Cerebellar nuclear complex (tissue), 1 donor: ENCODE measurements at places on chromosomes 1 and 21.

DNA sequence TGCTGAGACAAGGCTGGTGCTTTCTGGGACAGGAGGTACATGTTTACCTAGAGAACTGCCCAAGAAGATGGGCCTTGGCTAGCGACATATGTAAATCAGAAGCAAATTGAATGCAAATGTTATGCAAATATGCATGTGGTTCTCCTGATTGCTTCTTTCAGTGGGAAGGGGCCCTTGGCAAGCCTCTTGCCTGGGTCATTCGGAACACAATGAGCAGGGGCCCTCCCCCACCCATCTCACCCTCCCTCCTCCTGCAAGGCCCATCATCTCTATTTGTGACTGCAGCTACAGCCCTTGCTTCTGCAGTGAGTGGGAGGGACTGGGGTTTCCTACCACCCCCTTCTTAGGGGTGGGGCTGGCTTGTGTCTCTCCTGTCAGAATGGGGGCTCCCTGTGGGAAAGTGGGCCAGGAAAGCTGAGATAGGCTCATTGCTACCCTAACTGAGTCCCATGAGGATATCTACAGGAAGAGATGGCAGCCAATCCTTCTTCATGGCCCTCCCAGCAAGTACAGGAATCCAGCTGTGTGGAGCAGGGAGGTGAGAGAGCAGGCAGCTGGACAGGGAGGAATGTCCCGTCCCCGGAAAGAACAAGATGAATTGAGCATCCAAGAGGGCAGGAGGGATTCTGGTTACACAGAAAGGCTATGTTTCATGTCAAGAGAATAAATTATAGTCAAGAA is 31.0 kb downstream of the FOXD2 start:
- DNase-seq = no peak

GRCh38 chr21:22536509-22536908 is 1538.3 kb downstream of the NCAM2 start:
- no peak for DNase-seq

GRCh38 chr1:156833603-156834002 is 17.0 kb upstream of the SH2D2A start:
- DNase-seq = no peak

DNA sequence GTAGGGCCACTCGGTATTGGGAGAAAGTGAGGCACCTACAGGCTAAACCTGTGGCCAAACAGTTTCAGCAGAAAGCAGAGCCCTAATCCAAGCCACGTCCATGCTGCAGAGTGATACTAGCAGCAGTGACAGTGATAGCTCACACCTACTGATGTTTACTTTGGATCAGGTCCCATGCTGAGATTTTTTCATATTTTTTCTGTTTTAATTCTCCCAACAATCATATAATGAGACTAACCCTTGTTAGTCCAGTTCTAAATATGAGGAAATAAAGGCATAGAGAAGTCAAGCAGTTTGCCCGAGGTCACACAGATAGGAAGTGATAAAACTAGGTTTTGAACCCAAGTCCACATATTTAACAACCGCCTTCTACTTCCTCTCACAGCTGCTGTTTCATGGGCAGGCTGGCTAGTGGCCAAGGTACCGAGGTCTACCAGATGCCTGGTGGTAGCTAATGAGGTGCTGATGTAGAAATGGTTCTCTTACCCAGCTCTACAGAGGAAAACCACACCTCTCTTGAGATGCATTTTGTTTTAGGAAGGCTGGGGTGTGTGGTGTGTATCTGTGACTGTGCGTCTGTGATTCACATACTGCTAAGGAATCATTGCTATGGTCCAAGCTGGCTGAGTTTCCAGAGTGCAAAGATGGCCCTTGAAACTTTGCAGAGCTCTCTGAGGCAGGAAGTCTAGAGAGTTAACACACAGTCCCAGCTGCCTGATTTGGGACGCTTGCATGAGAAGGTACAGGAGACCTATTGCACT is 80.3 kb upstream of the ARTN start:
- no peak for DNase-seq

DNA sequence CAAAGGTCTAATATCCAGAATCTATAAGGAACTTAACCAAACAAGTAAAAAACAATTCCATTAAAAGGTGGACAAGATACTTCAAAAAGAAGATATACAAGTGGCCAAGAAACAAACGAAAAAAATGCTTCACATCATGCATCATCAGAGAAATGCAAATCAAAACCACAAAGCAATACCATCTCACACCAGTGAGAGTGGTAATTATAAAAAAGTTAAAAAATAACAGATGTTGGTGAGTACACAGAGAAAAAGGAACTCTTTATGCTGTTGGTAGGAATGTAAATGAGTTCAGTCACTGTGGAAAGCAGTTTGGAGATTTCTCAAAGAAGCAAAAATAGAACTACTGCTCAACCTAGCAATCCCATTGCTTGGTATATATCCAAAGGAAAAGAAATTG is 218.6 kb downstream of the SLC44A5 start:
- DNase-seq = no peak

DNA sequence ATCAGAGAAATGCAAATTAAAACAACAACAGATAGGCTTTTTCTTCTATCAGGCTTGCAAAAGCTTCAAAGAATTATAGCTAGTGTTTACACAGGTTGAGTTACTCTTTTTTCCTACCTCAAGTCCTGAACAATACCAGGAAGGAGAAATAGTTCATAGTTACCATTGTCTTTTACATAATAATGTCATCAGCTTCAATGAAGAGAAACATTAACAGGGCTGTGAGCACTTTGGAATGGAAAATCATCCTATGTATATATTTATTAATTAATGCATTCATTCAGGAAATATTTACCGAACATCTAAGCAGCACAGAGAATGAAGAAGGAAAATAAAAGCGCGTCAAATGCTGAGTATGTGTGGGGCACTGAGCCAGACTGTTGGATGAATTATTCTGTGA is 197.3 kb downstream of the ZBTB18 start:
- DNase-seq = no peak

- DNase-seq = no peak
These were observed 148.1 kb upstream of the KCTD3 start for GRCh38 chr1:215418876-215419447.
